ENCODE measurements at places on chromosomes 13 and 19.

GRCh38 chr19:11338569-11339253 is 746 bp downstream of the RAB3D start:
- DNase-seq: peak; percentile 33

- DNase-seq: peak; percentile 93
Observed at GRCh38 chr13:109836629-109837607, 50.5 kb upstream of the IRS2 start.

GRCh38 chr13:74111399-74111798 is 22.8 kb downstream of the KLF12 start:
- DNase-seq: no peak

GRCh38 chr13:72852207-72852606 is 70.3 kb downstream of the PIBF1 start:
- DNase-seq: no peak

DNA sequence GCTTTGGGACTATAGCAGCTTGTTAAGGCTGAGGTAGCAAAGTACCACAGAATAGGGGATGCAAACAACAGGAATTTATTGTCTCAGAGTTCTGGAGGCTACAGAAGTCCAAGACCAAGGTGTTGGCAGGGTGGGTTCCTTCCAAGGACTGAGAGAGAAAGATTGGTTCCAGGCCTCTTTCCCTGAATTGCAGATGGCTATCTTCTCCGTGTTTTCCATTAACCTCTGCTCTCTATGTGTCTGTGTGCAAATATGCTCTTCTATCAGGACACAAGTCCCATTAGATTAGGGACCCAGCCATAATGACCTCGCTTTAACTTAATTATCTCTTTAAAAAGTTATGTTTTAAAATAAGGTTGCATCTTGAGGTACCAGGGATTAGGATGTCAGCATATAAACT is 1732.9 kb upstream of the SLC10A2 start:
- DNase-seq: no peak

DNA sequence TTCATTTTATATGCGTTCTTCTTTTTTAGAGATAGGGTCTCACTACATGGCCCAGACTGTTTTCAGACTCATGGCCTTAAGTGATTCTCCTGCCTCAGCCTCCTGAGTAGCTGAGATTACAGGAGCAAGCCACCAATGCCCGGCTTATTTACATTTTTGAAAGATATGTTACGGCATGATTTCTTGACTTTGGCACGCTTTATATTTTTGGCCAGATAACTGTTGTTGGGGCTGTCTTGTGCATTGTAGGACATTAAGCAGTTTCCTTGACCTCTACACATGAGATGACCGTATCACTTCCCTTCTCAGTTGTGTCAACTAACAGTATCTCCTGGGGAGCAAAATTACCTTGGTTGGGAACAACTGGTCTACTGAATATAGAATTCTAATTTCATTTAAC is 28.9 kb upstream of the CLDN10 start:
- peak; percentile 8 for DNase-seq

GRCh38 chr19:47230054-47230920 is 712 bp downstream of the BBC3 start:
- peak; percentile 71 for DNase-seq

DNA sequence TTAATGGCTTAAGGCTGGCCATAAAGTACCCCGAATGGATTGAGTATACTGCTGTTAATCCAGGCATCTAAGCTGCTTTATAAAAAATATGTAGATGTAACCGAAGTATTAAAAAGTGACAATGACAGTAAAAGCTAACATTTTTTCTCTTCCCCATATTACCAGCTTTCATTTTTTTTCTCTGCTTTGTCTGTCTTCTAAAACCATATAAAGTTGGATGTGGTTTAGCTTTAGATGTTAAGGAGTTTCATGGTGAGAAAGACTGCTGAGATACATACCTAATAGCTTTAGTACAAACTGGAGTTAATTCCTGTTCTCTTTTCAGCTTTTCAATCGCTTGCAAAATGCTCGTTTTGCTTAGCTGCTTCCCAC is 838 bp downstream of the AKAP11 start:
- no peak for DNase-seq

DNA sequence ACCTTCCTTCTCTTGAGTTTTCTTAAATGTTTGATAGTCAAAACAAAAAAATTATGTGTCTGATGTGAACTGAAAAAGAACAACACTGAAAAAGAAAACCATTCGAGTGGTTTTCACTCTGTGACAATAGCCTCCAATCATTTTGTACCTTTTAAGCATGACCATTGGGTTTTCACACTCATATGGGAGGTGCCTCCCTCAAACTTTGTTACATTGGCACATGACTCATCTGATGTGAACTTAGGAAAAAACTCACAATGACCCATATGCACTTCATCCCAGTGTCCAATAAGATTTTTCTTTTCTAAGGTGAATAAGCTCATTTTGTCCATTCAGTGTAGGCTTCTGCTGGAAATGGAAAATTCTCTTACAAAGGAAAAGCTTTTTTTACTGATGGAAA is 66.6 kb upstream of the XPO4 start:
- no peak for DNase-seq

- DNase-seq: no peak
Observed at GRCh38 chr13:113428871-113429607, 24.2 kb downstream of the ADPRHL1 start.

DNA sequence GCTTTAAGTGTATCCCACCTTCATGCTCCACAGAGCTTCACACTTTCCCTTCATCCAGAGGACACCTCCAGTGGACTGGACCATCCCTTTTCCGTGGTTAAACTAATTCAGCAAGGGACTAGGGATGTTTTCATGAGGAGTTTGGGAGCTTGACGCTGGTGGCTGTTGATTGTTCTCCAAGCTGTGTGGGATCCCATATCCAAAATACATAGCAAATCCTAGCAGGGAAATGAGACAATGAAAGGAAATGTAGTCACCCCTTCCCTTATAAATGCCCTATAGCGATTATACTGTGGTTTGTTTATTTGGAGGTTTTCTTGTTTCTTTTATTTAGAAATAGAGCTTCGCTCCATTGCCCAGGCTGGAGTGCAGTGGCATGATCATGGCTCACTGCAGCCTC is 31.6 kb upstream of the DPRX start:
- no peak for DNase-seq

- peak; percentile 72 for DNase-seq
Observed at GRCh38 chr13:22801402-22802003, 379.3 kb upstream of the SGCG start.

- no peak for DNase-seq
Observed at GRCh38 chr19:47481460-47482052, 2.5 kb downstream of the KPTN start.

GRCh38 chr13:110915874-110916206 is 971 bp upstream of the ANKRD10 start:
- no peak for DNase-seq

DNA sequence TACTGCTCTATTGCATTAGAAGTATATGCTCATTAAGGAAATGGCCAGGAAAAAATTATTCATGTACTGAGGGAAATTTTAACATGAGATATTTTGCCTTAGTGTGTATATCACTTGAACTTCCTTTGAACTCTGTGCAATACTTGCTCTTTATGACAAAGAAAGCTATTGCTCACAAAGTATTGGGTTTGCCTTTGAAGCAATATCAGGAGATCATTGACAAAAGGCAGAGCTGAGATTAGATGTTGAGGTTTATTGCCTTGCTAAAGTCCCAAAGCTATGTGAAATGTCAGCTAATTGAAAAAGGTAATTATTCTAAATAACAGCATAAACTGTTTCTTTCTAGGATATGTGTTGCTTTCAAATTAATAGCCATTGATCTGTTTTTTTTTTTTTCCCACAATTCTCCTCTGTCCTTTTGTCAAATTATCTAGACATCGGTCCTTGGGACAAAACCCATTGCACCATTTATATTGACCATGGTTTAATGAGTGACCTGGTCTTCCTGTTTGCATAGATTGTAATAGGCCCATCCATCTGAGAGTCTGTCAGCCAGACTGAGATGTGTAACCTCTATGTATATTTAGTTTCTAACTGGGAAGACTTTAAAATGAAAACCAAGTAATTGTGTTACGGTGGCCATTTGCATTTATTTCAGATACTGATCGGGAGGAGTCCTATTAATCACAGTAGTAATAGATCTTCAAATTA is 752.7 kb upstream of the GPC6 start:
- peak; percentile 13 for DNase-seq

GRCh38 chr19:33522371-33522662 is 726 bp upstream of the PEPD start:
- no peak for DNase-seq

DNA sequence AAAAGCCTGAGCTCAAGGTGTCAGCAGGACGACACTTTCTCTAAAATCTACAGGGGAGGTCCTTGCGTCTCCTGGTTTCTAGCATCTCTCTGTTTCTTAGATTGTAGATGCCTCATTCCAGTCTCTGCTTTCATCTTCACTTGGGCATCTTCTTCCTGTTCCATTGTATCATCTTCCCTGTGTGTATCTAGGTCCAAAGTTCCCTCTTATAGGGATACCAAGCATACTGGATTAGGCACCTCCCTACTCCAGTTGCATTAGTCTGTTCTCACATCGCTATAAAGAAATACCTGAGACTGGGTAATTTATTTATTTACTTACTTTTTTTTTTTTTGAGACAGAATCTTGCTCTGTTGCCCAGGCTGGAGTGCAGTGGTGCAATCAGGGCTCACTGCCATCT is 91.3 kb upstream of the ABCC4 start:
- no peak for DNase-seq

DNA sequence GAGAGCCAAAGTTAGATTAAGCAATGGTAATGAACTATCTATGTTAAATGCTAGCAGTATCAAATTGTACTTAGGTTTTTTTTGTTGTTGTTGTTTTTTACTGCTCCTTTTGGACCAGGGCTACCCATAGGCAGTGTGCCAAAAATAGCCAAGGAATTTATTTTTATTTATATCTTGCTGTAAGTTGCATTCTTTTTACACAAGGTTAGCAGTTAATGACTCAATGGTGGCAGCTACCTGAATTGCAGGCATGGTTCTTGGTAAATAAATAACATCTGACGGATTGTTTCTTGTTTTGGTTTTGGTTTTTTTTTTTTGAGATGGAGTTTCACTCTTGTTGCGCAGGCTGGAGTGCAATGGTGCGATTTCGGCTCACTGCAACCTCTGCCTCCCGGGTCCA is 194.8 kb upstream of the TSC22D1 start:
- no peak for DNase-seq

GRCh38 chr19:50233308-50233910 is 30.0 kb downstream of the MYH14 start:
- DNase-seq: no peak

DNA sequence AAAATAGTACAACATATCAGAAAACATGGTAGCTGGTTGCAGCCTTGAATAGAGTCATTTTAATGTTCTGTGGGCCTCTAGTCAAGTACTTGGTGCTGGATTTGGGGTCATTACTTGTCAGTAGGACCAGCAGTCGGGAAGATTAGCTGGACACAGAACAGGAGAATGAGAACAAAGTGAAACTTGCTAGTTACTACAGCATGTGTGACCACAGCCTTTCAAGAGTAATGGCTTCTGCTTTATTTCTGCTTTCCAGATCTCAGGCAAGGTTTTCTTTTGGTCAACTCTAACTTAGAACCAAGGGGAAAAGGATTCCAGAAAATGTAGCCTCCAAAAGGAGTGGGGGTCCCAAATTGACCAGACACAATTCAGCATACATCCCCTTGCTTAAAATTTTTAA is 17.1 kb upstream of the VWA8 start:
- DNase-seq: no peak

- DNase-seq: peak; percentile 92
Observed at GRCh38 chr19:13718733-13719132, 45.6 kb upstream of the MRI1 start.
